ENCODE measurements at places on chromosomes 6 and 20. TPM values are rescaled to one million over a fixed set of nuclear protein-coding genes. Genes with fewer than 3 reads are reported as not detected.

DNA sequence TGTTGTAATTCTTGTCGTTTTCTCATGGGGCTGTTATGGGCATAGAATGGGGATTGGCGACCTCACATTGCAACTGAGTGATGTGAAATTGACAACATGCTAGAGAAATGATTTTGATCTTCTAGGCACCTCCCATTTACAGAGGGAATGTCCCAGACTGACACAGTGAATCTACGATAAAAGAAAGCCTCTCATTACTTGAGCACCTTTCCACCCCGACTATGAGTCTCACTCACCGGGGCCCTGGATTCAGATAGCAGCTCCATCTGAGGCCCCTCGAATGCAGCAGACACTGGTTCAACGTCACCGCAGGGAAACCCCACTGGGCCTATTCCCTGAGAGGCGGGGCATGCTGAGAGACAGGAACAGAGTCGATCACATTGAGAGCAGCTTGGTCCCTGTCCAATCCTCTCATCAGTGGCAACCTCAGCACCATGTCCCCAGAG lies 49.1 kb downstream of the NFATC2 start:
- H3K27ac ChIP-seq, result no peak overlapping the region
- no peaks in the 10 kb centered on the region for H3K36me3 ChIP-seq
- H3K4me3 ChIP-seq, result no peak overlapping the region
- H3K4me1 ChIP-seq, result no peaks in the 10 kb centered on the region
- no peaks in the 10 kb centered on the region for H3K27me3 ChIP-seq

GRCh38 chr6:129472239-129472638 lies 237.7 kb downstream of the ARHGAP18 start:
- no peak for DNase-seq
- H3K27ac ChIP-seq, result no peak overlapping the region

DNA sequence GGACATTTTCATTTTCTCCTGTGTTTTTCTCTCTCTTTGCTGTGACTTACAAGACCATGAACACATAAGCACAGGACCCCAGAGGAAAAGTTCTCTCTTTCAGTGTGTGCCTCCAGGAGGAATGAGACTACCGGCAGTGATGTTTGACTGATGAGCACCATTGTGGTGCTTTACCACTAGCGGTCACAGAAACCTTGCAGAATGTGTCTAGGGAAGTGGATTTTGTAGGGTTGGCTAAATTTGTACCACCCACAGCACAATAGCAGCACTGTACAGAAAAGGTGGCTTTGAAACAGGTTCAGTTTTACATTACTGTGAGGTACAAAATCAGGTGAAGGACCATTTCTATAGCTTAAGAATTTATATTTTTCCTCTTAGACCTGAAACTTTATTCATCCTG lies 301.9 kb upstream of the SUPT3H start:
- no peaks in the 10 kb centered on the region for H3K27me3 ChIP-seq
- H3K4me1 ChIP-seq, result no peaks in the 10 kb centered on the region
- DNase-seq, result no peak

DNA sequence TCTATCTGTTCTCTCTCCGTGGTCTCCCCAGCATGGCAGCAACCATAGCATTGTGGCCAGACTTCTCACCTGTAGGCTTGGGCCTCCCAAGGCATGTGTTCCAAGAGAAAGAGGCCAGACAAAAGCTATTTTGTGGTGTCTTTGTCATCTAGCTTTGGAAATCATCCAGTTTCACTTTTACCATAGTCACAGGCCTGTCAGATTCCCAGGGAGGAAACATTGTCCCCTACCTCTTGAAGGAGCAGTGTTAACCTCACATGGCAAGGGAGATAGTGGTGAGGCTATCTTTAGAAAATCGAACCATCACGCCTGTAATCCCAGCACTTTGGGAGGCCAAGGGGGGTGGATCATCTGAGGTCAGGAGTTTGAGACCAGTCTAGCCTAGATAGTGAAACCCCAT lies 42.3 kb upstream of the RALGAPA2 start:
- H3K36me3 ChIP-seq, result no peaks in the 10 kb centered on the region
- no peak overlapping the region for H3K4me3 ChIP-seq
- H3K27me3 ChIP-seq, result no peaks in the 10 kb centered on the region
- no peak for DNase-seq
- no peaks in the 10 kb centered on the region for H3K4me1 ChIP-seq
- H3K27ac ChIP-seq, result no peak overlapping the region

OR2H1 gene
- total RNA-seq, result not detected

- H3K27me3 ChIP-seq, result no peaks in the 10 kb centered on the region
- no peak overlapping the region for H3K27ac ChIP-seq
- H3K4me3 ChIP-seq, result no peak overlapping the region
Measured at GRCh38 chr20:57275813-57276212, 9.4 kb upstream of the BMP7 start.

DNA sequence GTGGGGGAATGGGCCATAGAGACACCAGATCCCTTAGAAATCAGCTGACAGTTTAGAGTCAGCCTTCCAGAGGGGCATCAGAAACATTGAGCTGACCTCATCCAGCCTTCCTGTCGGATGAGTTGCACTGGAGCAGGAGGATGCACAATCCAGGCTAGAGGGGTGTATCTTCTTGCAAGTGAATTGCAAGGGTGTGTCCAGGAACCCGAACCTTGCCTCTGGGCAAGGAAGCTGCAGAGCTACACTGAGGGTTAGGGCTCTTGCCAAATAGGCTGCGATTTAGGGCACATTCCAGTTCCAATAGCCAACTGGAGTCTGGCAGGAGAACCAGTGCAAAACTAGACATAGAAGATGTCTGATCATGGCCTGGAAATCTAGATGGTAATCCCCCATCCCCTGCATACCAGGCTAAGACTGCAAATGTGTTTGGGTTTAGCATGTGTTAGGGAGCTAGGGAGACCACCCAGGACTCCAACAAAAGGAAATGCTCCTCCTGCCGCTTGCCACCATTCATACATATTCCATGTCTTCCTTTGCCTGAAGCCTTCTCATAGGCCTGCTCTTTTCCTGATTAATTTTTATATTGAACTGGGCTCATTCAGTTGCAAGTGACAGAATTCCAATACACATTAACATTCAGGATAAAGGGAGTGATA lies 6.3 kb upstream of the UTRN start:
- H3K27ac ChIP-seq, result no peak overlapping the region
- H3K27me3 ChIP-seq, result no peaks in the 10 kb centered on the region
- DNase-seq, result peak; percentile 24
- H3K36me3 ChIP-seq, result no peaks in the 10 kb centered on the region

GRCh38 chr6:83908813-83909212 lies 49.3 kb downstream of the CYB5R4 start:
- H3K27me3 ChIP-seq, result no peaks in the 10 kb centered on the region
- no peak overlapping the region for H3K4me3 ChIP-seq
- H3K36me3 ChIP-seq, result no peaks in the 10 kb centered on the region
- DNase-seq, result no peak
- H3K27ac ChIP-seq, result no peak overlapping the region
- no peaks in the 10 kb centered on the region for H3K4me1 ChIP-seq

GRCh38 chr20:63890201-63890576 lies 4.7 kb upstream of the DNAJC5 start:
- H3K4me1 ChIP-seq, result no peaks in the 10 kb centered on the region
- peaks cover 12% of the 10 kb centered on the region for H3K36me3 ChIP-seq
- no peaks in the 10 kb centered on the region for H3K27me3 ChIP-seq
- H3K27ac ChIP-seq, result no peak overlapping the region

DNA sequence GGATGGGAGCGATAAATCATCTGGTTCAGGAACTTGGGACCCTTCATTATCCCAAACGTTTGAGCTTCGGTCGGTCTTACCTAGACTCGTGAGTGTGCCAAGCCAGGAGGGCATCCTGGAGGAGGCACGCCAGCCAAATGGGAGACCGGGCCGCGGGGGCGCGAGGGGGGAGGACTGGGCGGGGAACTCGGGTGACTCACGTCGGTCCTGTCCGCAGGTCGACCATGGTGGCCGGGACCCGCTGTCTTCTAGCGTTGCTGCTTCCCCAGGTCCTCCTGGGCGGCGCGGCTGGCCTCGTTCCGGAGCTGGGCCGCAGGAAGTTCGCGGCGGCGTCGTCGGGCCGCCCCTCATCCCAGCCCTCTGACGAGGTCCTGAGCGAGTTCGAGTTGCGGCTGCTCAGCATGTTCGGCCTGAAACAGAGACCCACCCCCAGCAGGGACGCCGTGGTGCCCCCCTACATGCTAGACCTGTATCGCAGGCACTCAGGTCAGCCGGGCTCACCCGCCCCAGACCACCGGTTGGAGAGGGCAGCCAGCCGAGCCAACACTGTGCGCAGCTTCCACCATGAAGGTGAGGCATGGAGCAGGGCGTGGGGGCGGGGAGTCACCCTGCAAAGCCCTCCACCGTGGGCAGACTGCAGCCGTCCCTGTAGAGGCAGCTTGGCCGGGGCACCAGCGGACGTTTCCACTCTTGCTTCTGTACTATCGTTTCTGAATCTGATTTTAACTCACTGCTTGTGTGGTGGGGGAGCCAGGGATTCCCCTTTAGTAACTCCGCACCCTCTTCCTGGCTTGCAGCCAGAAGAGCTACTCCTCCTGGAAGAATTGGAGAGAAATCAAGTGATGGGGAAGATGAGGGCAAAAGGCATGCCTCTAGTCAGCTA lies 2.7 kb downstream of the BMP2 start:
- DNase-seq, result peak; percentile 78
- H3K4me1 ChIP-seq, result peaks cover 2% of the 10 kb centered on the region
- peaks cover 3% of the 10 kb centered on the region for H3K36me3 ChIP-seq

DNA sequence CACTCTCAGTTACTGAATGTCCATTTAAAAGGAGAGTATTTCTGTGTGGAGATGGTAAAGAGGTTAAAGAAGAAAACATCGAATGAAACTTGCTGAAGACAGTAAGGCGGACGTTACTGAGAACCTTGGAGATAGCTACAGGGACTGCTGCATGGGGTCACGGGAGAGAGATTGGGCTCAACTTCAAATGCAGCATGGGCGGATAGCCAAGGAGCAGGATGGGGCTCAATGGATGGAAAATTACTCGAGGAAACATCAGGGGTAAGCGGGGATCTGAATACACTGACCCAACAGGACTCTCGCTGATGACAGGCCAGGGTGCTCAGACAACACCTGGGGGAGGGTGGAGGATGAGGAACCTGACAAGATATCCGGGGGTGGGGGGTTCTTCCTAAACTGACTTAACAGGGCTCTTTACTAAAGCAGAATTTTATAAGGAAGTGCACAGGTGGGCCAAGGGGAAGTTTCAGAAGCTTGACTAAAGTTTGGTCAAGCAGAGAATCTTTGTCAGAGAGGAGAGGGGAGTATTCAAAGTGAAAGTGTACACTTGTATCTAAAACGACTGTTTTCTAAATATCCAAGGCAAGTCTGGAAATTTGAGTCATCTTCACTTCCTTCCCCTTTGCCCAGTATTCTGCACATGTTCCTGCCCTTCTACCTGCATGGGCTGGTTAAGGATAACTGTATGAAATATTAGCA lies 22.8 kb downstream of the ECT2L start:
- no peaks in the 10 kb centered on the region for H3K36me3 ChIP-seq
- no peaks in the 10 kb centered on the region for H3K27me3 ChIP-seq
- DNase-seq, result peak; percentile 21
- no peak overlapping the region for H3K4me3 ChIP-seq

GRCh38 chr20:57795342-57795697 lies 85.5 kb upstream of the PMEPA1 start:
- DNase-seq, result no peak
- H3K4me3 ChIP-seq, result no peak overlapping the region
- H3K27ac ChIP-seq, result no peak overlapping the region
- H3K4me1 ChIP-seq, result no peaks in the 10 kb centered on the region
- no peaks in the 10 kb centered on the region for H3K36me3 ChIP-seq

GRCh38 chr6:75403563-75404080 lies 90.0 kb downstream of the FILIP1 start:
- DNase-seq, result no peak
- H3K27me3 ChIP-seq, result no peaks in the 10 kb centered on the region
- H3K4me1 ChIP-seq, result no peaks in the 10 kb centered on the region
- no peak overlapping the region for H3K27ac ChIP-seq

KCNQ2 gene
- total RNA-seq, result 0.27 TPM

DNA sequence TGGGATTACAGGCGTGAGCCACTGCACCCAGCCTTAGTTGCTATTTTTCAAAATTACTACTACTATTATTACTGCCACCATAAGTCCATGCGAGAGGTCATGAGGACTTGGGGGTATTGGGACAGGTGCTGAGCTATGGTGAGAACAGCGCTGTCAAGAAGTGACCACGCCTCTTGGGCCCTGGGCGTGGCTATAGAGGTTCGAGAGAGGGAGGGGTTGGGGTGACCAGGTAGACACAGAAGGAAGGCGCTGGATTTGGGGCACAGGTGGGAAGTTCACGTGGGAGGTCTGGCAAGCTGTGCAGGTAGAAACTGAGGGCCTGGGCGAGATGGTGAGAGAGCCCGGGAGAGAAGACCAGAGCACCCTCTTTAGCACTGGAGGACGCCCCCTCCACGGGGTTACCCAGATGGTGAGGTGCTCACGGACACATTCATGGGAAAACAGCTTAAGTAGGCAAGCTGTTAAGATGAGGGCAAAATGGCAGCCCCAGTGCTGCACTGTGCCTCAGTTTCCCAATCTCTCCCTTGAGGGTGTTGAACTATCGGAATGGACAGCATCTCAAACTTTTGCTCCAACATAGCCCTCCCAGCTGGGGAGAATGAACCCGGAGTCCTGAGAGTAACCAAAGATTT lies 61.0 kb downstream of the RAB44 start:
- peak overlapping the region; percentile 47 for H3K27ac ChIP-seq
- H3K4me1 ChIP-seq, result peaks cover 21% of the 10 kb centered on the region
- H3K4me3 ChIP-seq, result no peak overlapping the region
- DNase-seq, result peak; percentile 74
- H3K27me3 ChIP-seq, result no peaks in the 10 kb centered on the region

BTNL2 gene
- not detected for total RNA-seq

GRCh38 chr6:138999949-139000725 lies 12.1 kb upstream of the REPS1 start:
- no peaks in the 10 kb centered on the region for H3K36me3 ChIP-seq
- H3K4me3 ChIP-seq, result no peak overlapping the region
- no peak overlapping the region for H3K27ac ChIP-seq
- H3K4me1 ChIP-seq, result no peaks in the 10 kb centered on the region
- H3K27me3 ChIP-seq, result no peaks in the 10 kb centered on the region

DNA sequence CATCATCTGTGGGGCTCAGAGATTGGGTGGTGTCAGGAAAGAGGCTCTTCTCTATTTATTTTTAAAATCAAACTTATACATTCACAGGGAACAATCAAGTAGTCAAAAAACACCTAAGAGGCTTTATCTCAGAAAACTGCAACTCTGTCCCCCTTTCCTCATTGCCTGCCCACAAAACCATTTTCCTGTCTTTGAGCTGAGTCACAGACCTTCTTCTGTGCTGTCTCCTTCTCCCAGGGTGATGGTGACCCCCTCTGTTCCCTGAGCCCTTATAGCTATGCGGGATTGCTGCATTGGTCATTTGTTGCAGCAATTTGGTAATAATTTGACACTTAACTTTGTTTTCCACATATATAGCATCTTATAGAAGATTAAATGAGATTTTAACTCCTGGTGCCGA lies 195.2 kb upstream of the PROKR2 start:
- H3K27me3 ChIP-seq, result no peaks in the 10 kb centered on the region
- DNase-seq, result no peak
- H3K36me3 ChIP-seq, result no peaks in the 10 kb centered on the region
- H3K4me3 ChIP-seq, result no peak overlapping the region
- H3K27ac ChIP-seq, result no peak overlapping the region

Data from colonic mucosa (tissue), 4 donors.